A549 (cell line): ENCODE measurements at places on chromosomes 12 and 14.
A peak's percentile ranks its signal among the peaks of the same experiment; 100 is the strongest.

- DNase-seq = no peak
These were observed 89.2 kb downstream of the FOXN3 start for GRCh38 chr14:89327771-89328212.

GRCh38 chr14:70108419-70108818 is 80.3 kb downstream of the SLC8A3 start:
- no peak for DNase-seq

DNA sequence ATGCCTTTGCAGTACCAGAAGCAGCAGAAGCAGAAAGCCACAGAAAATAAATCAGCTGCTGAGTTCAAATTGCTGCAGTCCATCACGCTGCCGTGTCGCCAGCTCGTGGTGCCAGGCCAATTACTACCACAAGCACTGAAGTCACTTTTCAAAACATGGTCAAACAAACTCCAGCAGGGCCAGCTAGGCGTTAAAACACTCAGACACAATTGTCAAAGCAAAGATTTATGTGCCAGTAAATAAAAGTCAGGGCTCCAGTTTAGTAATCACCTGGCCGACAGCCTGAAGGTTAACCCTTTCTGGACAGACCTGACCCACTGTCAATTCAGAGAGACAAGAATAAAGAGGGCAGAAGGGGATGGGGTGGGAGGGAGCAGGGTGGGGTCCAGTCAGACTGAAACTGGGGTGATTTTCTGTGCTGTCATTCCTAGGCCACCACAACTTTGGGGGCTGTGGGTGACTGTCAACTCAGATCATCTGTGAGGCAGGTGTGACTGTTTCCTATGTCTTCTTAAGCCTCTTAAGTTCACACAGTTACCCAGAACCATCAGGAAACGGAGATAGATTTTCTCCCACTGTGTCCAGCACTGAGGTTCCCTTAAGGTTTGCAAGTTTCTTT is 109.8 kb upstream of the FUT8 start:
- no peak for DNase-seq

- no peak for DNase-seq
These were observed 245.5 kb downstream of the BCL11B start for GRCh38 chr14:99026471-99026870.

- DNase-seq = no peak
These were observed 75.5 kb upstream of the DCD start for GRCh38 chr12:54723379-54724256.

- no peak for DNase-seq
These were observed 17.2 kb downstream of the FAM186B start for GRCh38 chr12:49588281-49588680.

DNA sequence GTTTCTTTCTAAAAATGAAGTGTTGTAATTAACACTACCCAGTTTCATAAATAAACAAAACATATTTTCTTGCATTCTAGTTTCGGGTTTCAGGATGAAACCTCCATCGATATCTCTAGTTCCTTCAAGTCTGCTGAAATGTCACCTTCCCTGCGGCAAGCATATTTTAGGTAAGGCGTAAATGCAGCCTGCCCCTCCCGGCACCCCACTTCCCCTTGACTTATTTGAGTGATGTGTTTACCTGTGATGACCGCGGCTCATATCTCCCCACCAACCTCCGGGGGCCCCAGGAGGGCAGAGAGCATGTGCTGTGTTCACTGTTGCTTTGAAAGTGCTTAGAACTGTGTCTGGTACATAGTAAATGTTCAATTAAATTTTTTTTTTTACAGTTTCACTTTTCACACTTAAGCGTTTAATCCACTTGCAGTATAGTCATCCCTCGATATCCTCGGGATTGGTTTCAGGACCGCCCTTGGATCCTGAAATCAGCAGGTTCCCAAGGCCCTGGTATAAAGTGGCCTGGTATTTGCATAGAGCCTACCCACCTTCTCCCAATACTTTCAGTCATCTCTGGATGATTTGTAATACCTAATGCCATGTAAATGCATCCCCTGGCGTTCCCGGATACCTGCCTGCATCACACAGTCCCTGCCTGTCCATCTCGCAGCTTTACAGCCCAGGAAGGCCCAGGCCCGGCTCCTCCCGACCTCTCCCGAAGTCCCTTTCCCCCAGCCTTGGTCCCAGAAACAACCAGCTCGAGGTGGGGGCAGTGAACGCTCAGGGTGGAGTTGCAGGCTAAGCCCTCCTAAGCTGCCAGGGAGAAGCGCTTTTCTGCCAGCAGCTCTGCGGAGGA is 40.2 kb upstream of the FBRSL1 start:
- no peak for DNase-seq

DNA sequence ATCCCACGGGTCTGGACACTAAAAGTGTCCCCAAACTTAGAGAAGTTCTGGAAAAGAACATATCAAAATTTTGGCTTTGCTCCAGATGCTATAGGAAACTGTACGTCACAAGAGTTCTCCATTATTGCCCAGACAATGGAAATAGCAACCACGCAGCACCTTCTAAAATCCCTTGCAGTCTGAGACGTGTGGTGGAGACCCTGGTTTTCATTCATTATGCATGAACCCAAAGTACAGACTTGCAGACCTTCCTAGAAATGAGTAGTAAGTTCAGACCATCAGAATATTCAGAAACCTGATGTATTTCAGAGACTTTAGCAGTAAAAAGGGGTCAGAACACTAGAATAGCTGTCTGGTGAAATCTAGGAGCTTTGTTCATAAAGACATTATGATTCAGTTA is 50.0 kb upstream of the BCL2L14 start:
- DNase-seq = no peak

- DNase-seq = no peak
These were observed 11.7 kb downstream of the CINP start for GRCh38 chr14:102351023-102351422.

DNA sequence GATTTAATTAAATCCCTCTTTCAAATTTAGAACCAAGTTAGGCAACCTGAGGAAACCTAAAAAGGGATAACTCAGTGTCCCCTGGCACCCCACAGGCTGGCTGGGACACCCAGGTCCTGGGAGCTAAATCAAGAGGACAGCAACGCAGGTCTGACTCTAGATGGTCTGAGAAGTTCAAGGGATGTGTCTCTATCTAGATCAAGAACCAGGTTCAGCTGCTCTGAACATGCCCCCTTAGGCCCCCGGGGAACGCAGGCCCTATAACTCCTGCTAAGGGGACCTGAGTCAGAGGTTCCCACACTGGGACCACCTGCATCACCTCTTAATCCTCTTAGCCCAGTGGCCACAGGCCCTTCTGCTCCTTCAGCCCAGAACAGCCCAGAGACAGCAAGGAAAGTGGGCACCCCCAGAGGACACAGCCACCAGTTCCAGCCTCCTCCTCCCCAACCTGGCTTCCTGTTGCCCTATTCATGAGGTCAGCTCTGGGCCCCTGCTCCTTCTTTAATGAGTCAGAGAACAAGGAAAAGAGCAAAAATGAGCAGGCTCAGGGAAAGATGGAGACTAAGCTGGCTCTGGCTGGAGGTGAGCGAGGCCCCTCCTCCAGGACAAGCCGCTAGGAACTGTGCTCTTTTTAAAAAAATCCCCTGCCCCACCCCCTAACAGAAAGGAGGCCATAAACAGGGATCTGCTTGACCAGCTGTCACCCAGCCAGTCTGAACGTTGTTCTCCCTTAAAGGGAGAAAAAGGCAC is 10.8 kb downstream of the PITPNM2 start:
- no peak for DNase-seq

DNA sequence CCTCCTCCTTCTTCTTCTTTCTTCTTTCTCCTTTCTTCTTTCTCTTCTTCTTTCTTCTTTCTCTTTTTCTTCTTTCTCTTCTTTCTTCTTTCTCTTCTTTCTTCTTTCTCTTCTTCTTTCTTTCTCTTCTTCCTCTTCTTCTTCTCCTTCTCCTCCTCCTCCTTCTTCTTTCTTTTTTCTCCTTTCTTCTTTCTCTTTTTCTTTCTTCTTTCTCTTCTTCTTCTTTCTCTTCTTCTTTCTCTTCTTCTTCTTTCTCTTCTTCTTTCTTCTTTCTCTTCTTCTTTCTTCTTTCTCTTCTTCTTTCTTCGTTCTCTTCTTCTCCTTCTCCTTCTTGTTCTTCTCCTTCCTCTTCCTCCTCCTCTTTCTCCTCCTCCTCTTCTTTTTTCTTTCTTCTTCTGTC is 1230.7 kb upstream of the USP15 start:
- no peak for DNase-seq

DNA sequence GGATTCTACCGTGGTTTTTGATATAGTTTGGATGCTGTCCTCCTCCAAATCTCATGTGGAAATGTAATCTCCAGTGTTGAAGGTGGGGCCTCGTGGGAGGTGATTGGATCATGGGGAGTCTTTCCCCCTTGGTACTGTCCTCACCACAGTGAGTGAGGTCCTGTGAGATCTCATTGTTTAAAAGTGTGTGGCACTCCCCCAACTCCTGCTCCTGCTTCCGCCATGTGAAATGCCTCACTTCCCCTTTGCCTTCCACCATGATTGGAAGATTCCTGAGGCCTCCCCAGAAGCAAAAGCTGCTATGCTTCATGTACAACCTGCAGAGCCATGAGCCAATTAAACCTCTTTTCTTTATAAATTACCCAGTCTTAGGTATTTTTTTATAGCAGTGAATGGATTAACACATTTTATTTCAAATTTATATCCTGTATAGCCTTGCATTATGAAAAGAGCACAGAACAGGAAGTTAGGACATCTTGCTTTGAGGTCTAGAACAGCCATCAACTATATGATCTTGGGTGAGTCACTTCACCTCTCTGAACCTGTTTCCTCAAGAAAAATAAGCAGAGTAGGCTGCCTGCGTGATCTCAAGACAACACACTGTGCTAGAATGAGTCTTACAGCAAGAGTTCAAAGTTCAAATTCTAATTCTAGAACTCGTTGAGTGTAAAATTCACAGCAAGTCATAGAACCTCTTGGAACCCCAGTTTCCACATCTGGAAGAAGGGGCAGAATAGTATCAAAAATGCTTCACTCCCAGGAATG is 160.9 kb upstream of the EEA1 start:
- DNase-seq = peak; percentile 21

GRCh38 chr12:105457026-105457425 is 126.5 kb downstream of the C12orf75 start:
- DNase-seq = no peak

DNA sequence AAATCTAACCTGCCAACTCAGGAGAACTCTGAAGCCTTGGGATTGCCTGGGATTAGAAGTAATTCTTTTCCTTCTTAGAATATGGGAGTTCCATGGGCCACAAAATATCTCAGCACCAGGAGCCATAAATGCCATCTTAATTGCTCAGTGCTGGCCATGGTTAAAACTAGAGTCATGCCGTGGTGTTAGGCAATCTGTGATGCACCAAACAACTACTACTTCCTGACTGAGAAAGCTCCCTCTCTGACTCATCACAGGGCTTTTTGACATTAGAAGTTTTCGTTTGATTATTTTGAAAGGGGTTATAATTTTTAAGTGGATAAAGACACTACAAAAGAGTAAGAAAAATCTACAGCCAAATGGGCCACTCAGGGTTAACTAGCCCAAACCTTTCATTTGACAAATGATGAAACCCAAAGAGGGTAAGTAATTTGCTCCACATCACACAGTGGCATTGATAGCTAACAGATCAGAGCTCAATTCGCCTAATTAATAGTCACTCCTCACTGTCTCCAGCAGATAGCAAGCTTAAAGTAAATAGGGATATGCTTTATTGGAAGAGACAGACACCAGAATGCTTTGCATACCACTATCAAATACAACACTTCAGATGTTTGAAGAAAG is 377.3 kb downstream of the EMP1 start:
- peak; percentile 21 for DNase-seq

DNA sequence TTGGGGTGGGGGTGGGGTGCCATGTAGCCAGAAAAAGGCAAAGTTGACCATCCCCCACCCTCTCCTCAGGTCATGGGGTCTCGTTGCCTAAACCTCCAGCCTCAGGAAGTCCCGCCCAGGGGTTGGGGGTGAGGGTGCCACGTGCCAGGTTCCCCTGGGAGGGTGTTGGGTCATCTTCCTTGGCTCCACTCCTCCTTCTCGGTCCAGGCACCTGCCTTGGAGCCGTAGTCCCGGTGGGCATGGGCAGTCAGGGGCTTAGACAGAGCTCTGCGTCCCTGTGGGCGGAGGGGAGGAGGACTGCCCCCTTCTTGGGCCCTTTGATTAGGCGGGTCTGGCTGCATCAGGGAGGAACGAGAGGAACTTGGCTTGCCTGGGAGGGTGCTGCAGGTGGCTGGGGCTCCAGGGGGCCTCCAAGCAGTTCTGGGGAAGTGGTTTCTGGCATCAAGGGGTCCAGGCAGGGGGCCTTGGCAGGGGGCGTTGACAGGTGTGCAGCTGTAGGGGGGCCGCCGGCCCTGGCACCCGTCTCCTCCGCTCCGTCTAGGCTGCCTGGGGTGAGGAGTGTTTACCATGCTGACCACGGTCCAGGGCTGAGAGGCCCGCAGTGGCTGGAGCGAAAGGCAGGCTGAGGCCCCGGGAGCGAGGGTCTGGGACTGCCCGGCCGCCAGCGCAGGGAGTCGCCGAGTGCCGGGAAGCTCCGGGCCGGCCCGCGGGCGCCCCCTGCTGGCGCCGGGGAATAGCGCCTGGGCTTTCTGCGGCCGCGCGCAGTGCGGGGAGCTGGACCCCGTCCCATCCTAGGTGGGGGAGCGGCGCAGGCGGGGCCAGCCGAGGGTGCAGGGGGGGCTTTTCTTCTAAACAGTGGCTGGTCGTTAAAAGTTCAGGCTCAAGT is 7.9 kb downstream of the SETD1B start:
- peak; percentile 70 for DNase-seq

DNA sequence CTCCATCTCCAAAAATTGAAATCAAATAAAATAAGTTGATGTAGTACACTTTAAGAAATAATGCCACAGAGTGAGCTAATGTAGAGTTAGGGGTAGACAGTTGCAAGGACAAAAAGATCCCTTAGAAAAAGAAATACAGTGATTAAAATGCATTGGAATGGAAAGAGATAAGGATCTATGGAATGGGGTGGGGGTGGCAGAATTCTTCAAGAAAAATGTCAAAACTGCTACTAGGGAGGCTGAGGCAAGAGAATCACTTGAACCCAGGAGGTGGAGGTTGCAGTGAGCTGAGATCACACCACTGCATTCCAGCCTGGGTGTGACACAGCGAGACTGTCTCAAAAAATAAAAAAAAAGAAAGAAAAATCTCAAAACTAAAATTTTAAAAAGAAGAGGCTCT is 6.5 kb downstream of the OLR1 start:
- DNase-seq = no peak

- DNase-seq = no peak
These were observed 101.5 kb downstream of the GPR135 start for GRCh38 chr14:59363531-59364226.

DNA sequence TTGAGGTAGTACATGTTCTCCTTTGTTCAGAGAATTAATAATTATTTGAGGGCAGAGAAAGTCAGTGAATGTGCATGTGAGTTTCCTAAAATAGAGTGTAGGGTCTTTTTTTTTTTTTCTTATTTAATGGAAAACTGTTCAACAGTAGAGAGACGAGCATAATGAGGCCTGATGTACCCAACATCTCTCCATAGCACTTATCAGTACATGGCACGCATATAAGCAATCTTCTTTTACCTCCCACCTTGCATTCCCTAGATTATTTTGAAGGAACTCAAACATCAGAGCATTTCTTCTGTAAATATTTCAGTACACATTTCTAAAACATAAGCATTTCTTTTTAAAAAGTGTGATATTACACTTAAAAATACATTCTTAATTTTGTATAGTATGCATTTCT is 87.8 kb downstream of the KTN1 start:
- no peak for DNase-seq
